Activated CD8-positive, alpha-beta memory T cell treated with anti-CD3 and anti-CD28 coated beads, Interleukin-2, amount 10 ng/mL, durations not matched to agents 7 days and 5 days (primary cell): ENCODE measurements at places on chromosomes 5 and 9.
A peak's percentile ranks its signal among the peaks of the same experiment; 100 is the strongest.

GRCh38 chr9:34385561-34386230 lies 9.0 kb upstream of the MYORG start:
- DNase-seq = no peak

DNA sequence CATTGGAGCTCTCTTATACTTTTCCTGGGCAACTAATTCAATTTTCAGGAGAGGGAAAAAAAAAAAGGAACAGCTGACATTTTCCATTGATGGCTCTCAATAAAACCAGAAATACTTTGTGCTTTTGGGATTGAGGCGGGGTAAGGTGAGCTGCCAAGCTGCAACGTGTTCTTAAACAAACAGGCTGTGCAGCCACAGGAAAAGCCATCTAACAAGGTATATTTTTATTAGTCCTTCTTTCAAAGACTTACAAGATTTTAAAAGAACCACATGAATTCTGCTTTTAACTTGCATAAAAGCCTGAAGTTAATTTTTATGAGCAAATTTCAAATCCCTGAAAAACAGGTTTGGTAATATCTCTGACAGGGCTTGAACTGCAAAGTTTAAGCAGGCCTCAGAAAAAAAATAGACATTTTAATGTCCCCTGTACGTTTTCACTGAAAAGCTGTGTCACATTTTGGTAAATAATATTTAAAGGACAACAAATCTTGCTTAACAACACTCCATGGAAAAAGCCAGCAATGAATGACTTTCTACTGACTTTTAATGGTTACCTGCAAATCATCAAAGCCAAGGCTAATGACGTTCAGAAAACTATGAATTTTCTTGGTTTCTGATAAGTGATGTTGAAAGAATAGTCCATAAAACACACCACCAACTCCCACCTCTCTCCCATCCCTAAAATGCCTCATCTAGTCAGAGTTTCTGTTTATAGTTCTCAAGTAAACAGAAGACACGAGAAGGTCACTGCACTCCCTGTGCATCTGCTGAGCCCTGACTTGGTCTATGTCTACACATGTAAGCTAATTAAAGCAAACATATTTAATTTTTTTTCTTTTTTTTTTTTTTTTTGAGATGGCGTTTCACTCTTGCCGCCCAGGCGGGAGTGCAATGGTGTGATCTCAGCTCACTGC lies 433.6 kb downstream of the PIK3R1 start:
- no peak for DNase-seq

GRCh38 chr5:52277101-52277500 lies 510.6 kb upstream of the ITGA1 start:
- DNase-seq = no peak

DNA sequence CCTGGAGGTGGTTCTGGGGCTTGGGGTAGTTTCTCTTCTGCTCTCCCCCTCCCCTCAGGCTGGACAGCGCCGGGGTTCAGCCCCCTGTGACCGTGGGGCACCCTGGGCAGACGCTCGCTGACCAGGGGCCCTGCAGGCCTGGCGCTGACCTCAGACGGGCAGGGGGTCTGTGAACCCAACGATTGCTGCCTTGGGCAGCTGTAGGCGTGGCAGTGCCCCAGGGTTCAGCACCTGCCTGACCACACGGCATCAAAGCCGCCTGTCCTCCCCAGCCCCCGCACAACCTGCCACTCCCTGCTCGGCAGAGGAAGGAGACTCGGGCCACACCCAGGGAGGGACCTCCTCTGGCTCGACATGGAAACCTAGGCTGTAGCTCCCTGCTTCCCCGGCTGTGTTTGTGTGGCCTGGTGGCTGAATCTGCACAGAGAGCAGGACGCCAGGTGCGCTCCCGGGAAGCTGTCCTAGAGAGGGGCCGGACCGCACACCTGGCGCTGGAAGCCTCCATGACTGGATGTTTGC lies 12.2 kb downstream of the LCN12 start:
- no peak for DNase-seq

- no peak for DNase-seq
Observed at GRCh38 chr9:126108240-126108639, 218.4 kb upstream of the MVB12B start.

GRCh38 chr9:127277099-127277498 lies 12.5 kb downstream of the GARNL3 start:
- DNase-seq = no peak

DNA sequence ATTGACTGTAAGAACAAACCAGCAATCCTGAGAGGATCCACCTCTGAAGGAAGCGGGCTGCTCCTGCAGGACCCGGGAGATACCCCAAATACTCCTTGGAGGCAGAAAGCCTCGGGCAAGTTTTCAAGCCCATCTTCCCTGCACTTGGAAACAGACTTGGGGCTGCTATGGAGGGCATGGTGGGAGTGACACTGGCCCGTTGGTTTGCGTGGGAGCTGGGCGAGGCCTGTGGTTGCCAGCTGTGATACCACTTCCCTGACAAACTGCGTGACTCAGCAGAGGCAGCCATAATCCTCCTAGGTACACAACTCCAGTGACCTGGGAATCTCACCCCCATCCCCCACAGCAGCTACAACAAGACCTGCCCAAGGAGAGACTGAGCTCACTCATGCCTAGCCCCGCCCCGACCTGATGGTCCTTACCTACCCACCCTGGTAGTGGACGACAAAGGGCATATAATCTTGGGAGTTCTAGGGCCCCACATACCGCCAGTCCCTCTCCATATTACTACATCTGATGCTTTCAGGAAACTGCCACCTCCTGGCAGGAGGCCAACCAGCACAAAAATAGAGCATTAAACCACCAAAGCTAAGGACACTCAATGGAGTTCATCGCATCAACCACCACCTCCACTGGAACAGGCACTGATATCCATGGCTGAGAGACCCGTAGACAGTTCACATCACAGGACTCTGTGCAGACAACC lies 38.1 kb upstream of the VLDLR start:
- DNase-seq = no peak

- no peak for DNase-seq
Observed at GRCh38 chr5:134491841-134492442, 33.5 kb upstream of the JADE2 start.

DNA sequence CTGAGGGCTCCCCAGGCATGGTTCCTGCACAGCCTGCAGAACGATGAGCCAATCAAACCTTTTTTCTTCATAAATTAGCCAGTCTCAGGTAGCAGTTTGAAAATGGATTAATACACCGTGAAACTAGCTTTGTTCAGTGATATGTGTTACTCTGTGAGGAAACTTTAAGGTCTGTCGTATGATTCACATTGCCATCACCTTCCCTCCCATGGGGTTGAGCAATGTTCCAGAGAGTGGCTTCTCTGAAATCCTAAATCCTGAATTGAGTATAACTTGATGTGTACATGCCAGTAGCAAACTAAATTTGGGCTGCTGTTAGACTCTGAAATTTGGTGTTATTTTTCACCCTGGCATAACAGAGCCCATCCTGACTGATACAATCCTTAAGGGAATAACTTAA lies 866.4 kb upstream of the C9orf72 start:
- DNase-seq = no peak

- no peak for DNase-seq
Observed at GRCh38 chr9:14661421-14662059, 31.7 kb downstream of the ZDHHC21 start.

- no peak for DNase-seq
Observed at GRCh38 chr9:70959366-70959765, 162.1 kb downstream of the TRPM3 start.

GRCh38 chr9:69131682-69132081 lies 42.4 kb upstream of the TJP2 start:
- DNase-seq = peak; percentile 23

DNA sequence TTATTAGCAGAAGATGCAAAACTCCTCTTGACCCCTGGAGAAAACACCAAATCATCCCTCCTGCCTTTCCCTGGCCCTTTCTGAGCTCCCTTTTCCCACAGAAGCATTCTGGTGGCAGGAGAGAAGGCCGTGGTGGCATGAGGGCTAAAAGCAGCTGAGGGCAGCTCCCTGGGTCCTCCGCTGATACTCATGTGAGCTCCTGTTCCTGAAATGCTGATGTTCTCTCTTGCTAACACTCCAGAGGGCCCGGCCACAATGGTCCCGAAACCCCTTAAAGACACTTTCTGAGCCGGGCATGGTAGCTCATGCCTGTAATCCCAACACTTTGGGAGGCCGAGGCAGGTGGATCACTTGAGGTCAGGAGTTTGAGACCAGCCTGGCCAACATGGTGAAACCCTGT lies 183.1 kb downstream of the HSPA4 start:
- DNase-seq = no peak

GRCh38 chr5:169697976-169698375 lies 60.9 kb downstream of the DOCK2 start:
- DNase-seq = no peak

- no peak for DNase-seq
Observed at GRCh38 chr5:76527685-76528161, 95.5 kb downstream of the F2RL2 start.

- DNase-seq = no peak
Observed at GRCh38 chr9:97895695-97896332, 26.5 kb downstream of the TRMO start.

DNA sequence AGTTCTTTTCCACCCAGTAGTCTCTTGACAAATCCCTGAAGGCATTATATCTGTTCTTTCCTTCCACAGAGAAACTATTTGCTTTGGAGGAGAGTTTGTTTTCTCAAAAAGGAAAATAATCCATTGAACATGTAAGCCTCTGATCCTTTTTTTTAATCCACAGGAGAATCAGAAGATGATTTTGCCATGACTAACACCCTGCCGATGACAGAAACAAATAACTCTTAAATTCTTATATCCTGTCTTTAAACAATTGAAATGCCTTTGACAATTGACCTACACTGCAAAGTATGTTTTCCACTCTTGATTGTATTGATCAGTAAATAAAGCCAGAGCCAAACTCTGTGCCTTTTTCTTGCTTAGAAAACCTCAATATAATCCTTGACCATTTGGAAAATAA lies 666.4 kb upstream of the CTNND2 start:
- no peak for DNase-seq

DNA sequence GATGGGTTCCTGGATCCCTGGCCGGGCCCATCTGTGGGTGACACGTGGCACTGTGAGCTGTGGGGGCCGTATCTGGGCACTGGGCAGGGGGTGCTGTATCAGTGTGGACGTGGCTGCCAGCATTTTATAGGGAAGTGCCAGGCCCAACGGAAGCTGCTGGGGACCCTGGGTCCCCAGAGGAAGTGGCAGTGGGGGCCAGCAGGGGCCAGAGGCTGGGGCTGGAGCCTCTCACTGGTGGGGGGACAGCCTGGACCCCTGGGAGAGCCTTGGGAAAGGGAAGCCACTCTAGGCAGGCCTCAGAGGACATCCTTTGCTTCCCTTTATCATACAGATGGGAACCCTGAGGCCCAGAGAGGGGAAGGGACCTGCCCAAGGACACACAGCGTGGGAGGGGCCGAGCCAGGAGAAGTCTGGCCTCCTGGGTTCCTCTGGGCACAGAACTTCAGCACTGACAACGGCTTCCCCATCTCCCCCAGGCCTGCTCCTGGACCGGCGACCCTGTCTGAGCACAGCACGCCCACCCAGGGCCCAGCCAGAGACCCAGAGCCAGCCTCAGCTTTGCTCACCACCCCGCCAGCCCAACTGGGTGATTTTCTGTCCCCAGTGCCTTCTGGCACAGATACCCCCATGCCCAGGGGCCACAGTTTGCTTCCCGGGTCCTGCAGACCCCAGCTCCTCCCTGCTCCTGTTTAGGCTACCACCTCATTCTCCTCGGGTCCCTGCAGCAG lies 15.5 kb upstream of the LAMC3 start:
- DNase-seq = no peak

DNA sequence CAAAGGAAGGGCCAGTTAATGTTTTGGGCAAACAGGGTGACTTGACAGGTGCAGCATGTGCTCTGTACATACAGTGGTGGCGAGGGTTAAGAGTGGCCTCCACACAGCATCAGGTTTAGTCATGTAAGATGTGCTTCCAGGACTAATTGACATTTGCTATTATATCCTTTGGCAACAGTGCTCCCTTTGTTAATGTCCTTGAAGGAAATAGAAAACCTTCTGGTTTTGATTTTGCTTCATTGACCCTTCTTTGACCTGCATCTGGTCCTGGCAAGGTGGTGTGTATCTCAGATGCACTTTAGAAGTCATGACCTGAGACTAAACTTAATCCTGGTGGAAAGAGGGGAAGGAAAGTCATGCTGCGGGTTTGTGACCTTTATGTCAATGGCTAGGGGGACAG lies 440.0 kb downstream of the ENC1 start:
- no peak for DNase-seq

GRCh38 chr5:2432076-2432920 lies 319.2 kb downstream of the IRX2 start:
- DNase-seq = no peak

- no peak for DNase-seq
Observed at GRCh38 chr5:155594270-155594669, 580.7 kb downstream of the KIF4B start.

DNA sequence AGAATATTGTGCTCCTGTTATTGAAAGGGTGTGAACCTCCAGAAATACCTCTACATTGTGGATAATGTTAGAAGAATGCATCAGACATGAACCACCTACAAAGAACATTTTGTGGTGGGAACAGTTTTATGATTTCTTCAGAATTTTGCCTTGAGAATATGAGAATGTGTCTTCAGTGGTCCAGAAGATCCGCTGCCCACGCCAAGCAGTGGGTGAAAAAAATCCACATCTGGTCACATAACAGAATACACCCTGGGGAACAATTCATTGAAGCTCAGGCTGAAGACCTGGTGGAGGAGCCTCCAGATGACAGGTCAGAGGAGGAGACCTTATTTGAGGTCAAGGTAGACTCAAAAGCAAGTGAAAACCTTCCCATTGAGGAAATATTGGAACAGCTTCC lies 69.1 kb downstream of the DEPDC1B start:
- DNase-seq = no peak

GRCh38 chr5:141495453-141495811 lies 6.6 kb downstream of the PCDHGC5 start:
- DNase-seq = no peak

DNA sequence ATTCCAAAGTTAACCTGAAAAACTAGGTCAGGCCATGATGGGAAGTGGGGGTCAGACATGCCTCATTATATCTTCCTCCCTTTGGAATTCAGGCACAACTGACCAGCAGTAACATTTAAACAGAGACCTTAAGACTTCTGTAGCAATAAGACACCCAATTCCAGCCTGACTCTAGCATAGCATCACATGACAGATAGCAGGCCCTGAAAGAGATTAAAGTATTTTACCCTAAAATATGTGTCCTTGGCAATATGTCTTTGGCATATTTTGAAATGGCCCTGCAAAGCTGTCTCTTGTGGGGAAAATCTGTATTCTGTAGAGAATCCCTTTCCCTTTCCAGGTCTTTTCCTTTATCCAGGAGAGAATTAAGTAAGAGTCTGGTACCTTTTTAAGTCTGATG lies 34.3 kb downstream of the S1PR3 start:
- DNase-seq = no peak

- DNase-seq = no peak
Observed at GRCh38 chr5:74943905-74944304, 77.7 kb upstream of the FAM169A start.

DNA sequence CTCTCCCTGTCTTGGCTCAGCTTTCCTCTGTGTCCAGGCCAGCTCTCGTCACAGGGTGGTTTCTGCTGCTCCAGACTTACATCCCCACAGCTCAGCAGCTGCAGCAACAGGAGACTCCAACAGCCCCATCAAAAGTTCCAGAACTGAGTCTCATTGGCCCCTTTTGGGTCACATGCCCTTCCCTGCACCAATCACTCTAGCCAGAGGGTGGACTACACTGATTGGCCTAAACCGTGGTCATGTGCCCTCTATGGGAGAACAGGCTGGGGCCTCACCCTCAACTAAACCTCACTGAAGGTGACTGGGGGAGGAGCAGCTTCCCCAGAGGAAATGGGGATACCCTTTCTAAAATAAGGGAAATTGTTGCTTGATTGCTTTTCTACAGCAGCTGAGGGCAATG lies 44.4 kb upstream of the CPLX2 start:
- DNase-seq = no peak
